HTR-8/SVneo (cell line): ENCODE measurements at places on chromosomes 7 and 10.

DNA sequence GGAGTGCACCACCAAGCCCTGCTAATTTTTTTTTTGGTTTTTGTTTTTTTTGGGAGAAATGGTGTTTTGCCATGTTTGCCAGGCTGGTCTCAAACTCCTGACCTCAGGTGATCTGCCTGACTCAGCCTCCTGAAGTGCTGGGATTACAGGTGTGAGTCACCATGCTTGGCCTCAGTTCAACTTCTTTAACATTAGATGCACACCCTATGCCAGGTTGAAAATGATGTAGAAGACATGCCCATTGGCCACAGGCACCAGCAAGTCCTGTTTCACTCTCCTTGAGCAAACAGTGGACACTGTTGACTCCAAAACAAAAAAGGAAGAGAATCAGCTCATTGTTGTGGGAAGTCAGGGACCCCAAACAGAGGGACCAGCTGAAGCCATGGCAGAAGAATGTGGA is 1205.3 kb downstream of the REEP3 start:
- no peak for DNase-seq

DNA sequence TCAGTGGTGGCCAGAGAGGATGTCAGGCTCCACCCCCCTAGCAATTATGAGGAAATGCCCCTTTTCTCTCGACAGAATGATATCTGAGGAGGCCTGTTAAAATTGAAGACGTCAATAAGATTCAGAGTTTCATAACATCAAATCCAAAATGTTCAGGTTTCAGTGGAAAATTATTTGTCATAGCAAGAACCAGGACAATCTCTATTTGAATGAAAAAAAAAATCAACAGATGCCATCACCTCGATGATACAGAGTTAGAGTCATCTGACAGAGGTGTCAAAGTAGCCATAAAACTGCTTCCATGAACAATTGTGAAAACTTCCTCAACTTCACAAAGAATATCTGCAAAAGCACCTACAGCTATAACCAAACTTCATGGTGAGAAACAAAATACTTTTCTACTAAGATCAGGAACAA is 7.7 kb downstream of the TMEM273 start:
- no peak for DNase-seq

DNA sequence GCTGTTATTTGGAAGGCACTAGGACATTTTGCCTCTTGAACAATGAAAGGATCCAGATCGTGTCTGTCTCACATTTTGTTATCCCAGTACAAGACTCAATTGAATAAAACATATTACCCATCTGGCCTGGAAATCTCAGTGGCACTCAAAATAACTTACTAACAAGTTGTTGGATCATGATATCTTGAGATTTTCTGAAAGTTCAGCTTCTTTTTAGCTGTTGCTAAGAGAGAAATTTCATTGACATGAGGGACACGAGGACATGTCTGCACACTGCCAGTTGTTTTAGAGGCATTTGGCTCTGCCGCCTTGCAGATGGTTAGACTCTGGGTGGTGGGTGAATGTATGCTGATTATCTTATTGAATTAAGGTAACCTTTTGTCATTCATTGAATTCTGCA is 41.0 kb downstream of the KAT6B start:
- DNase-seq: no peak

DNA sequence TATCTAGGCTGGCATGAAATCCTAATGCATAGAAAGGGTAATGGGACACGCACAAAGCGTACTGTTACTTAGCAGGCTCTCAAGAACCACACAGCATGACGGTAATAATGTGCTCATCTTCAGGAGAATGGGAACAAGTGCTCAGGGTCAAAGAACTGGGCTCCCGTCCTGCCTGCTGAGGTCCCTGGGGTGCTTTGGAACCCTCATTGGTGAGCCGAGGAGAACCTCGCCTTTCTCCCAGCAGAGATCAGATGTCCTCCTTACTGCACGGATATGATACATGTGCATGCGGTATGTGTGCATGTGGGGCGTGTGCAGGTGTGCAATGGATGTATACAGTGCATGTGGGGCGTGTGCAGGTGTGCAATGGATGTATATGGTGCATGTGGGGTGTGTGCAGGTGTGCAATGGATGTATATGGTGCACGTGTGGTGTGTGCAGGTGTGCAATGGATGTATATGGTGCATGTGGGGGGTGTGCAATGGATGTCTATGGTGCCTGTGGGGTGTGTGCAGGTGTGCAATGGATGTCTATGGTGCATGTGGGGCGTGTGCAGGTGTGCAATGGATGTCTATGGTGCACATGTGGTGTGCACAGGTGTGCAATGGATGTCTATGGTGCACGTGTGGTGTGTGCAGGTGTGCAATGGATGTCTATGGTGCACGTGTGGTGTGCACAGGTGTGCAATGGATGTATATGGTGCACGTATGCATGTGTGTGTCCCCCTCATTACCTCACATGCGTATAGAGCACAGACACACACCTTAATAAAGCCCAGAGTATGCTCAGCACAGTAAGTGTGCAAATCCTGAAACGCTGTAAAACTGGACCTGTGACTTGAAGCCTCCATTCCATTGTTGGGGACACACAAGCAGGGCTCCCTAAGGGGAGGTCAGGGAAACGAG is 336.3 kb downstream of the PTPRN2 start:
- no peak for DNase-seq

DNA sequence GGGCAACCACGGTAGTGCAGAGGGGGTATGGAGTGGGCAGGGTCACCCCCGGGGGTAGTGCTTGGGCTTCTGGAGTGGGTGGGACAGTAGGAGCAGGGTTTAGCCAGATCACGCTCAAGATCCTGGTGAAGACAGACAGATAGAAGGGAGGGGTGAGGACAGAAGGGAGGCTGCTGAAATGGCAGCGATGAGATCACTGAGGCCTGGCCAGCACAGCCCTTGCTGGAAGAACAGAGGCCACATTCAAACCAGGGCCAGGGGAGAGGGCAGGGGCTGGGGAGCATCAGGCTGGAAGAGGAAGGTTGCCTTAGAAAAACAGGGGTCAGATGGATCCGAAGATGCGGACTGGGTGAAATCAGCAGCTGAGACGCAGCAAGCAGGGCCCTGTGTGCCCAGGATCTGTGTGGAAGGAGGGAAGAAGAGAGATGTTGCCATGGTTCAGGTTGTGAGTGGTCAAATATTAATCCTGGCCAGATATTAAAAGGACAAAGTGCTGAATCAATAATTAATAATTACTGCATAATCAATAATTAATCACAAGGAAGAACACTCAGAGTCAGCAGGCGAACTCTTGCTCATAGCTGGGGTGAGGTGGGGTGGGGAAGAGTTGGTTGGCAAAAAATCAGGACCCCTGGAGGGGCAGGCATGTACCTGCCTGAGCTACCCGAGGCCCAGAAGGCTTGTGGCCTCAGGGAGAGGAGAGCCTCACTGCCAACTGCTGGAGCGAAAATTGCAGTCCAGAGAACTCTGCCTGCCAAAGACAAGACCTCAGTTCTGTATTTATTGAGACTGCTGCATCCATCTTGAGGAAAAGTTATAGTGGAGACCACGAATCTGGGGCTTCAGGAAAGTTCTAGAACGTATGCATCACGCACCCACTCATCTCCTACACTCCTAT is 105.7 kb downstream of the GRB10 start:
- no peak for DNase-seq

- no peak for DNase-seq
These were observed 124.3 kb downstream of the CACNB2 start for GRCh38 chr10:18264466-18265050.
